ENCODE measurements at places on chromosomes 6 and 20.

GRCh38 chr6:126047648-126048047 lies 61.3 kb downstream of the TRMT11 start:
- DNase-seq: no peak

DNA sequence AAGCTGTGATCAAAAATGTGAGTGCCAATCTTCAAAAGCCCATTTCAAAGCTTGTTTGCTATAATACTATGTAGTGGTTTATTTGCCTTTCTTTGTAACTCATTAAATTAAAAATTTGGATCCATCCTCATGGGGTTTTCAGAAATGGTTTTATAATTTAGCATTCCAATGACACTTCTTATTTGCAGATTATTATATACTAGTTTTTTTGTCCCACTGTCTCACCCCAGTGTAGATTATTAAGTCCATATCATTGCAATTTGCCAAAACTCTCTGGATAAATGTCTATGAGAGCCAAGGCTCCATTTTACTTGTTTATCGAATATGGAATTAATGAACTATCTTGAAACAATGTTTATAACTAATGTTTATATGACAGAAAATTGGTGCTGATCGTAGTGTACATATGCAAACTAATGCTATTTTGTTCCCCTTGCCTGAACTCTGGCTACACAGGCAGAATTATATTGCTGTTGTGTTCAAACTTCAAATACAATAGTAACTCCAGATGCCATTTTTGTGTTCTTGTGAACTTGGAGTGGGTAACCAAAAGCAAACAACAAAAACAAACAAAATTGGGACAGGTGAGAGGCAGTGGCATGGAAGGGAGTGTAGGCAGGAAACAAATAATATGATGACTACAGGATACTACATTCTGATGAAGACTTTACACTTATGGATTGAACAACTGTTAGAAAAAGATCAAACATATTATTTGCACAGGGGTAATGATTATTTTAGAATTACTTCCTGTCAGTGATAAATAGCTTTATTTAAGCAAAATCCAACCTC lies 307.1 kb upstream of the FLRT3 start:
- no peak for DNase-seq

DNA sequence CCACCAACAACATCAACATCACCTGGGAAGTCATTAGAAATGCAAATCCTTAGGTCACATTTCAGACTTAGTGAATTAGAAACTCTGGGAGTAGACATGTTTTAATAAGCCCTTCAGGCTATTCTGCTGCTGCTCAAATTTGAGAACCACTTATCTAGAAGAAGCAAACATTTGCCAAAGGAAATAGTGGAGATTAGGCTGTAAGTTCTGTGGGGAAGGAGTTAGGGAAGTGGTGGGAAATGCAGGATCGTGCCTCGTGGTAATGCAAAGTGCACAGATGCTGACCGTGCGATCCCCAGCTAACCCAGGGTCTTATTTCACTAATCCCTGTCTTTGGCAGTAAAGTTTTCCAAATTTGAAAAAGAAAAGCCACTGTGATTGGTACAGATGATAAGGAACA lies 328.5 kb downstream of the EPM2A start:
- DNase-seq: no peak

DNA sequence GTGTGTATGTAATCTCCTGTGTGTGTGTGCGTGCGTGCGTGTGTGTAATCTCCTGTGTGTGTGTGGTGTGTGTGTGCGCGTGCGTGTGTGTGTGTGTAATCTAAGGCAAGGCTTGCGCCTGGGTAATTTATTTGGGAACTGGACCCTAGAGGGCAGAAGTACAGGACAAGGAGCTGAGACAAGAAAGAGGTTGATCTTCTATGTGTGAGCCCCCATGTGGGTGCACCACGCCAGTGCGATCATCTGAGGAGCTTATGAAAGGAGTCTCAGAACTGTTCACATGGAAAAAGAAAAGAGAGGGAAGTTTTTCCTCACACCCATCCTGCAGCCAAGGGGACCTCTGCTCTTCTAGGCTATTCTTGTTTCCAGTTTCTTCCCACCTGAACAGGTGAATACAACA lies 220.1 kb upstream of the GGTLC1 start:
- DNase-seq: peak; percentile 60

DNA sequence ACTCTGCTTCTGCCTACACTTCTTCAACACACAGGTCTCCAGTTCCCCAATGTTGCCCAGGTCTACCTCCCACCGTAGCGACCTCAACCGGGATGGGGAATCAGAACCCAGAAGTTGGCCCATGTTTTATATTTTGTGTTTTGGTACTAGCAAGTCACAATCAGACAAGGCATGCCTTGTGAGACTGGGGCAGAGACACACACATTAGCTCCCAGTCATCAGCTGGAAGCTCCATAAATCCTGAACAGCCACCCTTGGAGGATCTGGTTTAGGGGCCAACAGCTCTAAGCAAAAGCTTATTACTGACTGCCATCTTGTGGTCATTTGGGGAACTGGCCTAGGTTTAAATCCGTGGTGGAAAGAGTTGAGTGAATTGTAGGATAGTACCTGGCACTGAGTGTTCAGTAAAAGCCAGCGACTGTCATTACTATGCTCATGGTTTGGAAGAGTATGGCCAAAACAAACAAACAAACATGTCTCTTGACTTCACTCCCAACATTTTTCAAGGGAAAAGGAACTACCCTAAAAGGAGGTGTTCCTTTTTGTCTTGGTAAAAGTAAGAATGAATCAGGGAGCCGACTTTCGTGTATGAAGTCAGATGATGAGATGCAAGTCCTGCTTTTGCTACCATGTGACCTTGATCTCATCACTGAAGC lies 40.5 kb downstream of the PIM1 start:
- DNase-seq: peak; percentile 77

DNA sequence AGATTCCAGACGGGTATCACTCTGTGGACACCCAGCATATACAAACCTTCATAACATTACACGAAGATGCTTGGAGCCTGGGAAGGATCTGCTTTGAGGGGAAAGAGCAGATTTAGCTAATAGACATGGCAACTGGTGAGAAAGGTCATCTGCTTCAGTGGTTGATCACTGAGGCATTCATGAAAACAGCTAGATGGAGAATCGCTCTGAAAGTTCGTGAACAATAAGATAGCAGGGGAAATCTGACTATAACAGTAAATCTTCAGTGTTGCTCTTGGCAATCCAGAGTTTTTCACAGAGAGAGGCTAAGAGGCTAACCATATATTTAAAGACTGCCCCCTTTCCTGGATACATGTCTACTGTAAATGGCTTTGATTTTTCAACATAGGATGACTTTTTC lies 245.3 kb downstream of the FARS2 start:
- no peak for DNase-seq

- no peak for DNase-seq
These were observed 62.6 kb upstream of the LY86 start for GRCh38 chr6:6525933-6526332.

- peak; percentile 86 for DNase-seq
These were observed 111.8 kb upstream of the CENPW start for GRCh38 chr6:126227833-126228702.

DNA sequence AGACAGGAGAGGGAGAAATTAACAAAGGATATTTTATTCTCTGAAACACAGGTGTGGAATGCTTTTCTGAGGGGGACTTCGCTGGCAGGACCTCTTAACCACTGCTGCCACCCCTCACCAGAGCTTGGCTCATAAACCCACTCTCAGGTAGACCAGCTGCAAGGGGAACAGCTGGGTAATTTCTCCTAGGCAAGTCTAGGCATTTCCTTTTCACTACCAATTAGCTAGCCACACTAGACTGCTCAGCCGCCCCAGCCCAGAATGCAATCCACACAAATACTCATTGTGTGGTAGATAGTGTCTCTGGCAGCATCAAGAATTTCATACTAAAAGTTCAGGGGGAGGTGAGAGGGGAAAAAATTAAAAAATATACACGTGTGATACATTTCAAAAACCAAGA lies 267.6 kb upstream of the ID4 start:
- DNase-seq: no peak

DNA sequence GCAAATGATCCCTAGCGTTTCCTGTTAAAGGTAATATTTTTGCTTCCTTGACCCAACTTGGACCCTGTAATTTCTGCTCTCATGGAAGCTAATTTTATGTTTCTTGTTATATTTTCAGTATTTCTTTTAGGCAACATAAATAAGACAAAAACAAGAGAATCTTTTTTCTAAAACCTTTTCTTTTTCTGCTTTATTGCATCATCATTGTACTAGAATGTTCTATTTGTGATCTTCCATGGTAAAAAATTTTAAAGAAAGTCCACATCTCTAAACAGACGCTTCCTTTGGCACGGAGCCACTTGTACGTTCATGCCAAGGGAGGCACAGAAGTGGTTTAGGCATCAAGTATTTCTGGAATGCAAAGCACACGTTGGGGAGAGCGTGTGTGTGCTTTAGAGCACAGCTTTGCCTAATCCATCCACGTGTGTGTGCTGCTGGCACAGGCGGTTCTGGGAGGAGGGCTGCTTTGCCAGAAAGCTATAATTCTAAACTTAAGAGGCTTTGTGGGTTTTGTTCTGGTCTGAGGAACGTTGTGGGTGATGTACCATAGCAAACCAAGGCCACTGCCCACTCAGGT lies 98.3 kb downstream of the SASH1 start:
- DNase-seq: peak; percentile 75

DNA sequence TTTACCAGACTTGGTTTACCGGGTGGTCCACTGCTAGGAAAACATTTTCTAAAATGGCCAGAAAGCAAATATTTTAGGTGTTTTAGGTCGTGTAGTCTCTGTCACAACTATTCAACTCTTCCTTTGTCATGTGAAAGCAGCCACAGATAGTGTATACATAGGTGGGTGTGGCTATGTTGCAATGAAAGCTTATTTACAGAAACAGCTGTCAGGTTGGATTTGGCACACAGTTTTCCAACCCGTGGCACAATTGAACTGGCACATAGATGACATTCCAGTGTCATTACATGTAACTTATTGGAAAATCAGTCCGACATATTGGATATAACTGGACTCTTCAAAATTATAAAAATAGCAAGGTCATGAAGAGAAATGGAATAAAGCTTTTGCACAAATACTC lies 68.9 kb upstream of the KCNQ5 start:
- no peak for DNase-seq

DNA sequence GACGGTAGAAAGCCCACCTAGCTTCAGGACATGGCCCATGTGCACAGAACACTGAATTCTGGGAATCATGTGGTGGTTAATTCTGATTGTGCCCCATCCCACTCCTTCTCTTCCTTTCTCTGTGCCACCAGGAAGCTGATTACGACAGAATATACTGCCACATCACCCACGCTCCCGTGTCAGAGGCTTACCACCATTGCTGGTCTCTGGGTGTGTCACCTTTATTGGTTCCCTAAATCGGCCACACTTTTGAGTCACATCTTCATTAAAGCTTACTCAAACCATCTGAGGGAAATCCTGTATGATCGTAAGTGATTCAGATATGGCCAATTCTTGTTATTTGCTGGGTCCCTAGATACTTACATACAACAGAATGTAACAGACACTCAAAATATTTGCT lies 3.1 kb downstream of the TRMT6 start:
- DNase-seq: no peak

GRCh38 chr6:27161946-27162603 lies 85.4 kb upstream of the PRSS16 start:
- DNase-seq: peak; percentile 52

- DNase-seq: peak; percentile 60
These were observed 53.9 kb downstream of the OTOR start for GRCh38 chr20:16801919-16802651.

DNA sequence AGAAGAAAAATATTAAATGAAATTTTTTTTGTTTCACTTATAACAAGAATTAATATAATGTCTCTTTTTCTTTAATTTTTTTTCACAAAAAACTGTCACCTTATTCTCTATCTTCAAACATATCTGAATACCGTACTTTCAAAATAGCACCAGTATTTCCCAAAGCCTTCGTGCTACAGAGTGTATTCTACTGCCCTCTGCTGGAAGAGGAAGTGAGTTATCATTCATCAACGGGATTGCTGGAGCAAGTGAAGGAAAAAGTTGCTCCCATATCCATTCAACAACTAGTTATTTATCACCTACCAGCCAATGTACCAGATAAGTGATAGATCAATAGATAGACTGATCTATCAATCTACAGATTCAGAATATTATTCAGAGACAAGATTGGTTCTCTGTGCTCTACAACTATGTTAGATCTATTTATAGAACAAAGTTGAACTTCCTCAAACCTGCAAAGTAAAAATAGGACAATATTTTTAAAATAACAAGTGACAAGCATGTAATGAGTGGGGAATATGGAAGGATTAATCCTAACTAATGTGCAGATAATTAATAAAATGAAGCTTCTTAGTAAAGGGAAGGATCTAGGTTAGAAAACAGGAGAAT lies 26.7 kb upstream of the TFAP2B start:
- DNase-seq: peak; percentile 48

DNA sequence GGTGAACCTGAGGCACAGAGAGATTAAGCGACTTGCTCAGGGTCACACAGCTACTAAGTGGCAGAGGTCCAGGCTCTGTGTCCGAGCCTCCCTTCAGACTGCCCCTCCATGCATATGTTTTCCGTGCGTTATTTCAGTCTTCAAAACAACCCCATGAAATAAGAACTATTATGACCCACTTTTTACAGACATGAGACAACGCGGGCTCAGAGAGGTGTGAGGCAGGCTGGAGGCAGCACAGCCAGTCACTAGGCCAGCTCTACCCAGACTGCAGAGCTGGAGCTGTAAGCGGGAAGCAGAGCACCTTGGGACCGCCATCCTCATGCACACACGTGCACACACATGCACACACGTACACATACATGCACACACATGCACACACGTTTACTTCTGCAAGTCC lies 62.3 kb downstream of the PSMG4 start:
- no peak for DNase-seq

DNA sequence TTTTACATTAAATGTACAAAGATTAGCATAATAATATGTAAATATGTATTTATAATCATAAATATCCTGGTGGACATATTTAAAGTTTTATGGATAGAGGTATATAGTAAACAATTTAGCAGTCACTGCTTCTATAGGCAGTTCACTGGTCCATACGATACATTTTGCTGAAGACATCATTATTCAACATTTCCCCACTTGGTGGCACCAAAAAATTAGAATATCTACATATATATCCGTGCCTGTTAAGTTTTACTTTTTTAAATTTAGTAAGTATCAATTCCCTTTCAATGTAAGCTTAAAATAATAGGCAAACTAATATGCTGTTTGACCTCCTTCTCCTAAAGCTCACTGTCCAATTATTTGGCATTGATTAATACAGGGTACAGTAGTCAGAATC lies 64.2 kb downstream of the LMBRD1 start:
- peak; percentile 17 for DNase-seq

GRCh38 chr6:169783401-169783800 lies 32.0 kb downstream of the ERMARD start:
- DNase-seq: no peak

GRCh38 chr6:150140236-150140969 lies 2.4 kb upstream of the PPP1R14C start:
- no peak for DNase-seq

GRCh38 chr6:56659721-56660380 lies 17.2 kb upstream of the DST start:
- no peak for DNase-seq

DNA sequence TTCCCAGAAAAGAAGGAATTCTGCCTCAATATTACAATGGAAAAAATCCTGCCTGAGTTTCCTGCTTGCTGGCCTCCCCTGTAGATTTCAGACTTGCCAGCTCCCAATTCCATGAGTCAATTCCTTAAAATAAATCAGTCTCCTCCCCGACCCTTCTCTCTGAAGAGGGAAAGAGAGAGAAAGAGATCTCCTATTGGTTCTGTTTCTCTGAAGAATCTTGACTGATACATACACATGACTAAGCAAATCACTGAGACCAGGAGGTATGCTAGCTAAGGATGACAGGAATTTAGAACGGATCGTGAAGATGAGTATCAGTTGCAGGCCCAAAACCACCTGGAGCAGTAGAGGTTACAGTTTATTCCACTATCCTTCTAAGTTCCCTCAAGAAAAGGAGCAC lies 11.3 kb upstream of the RBM24 start:
- no peak for DNase-seq
